Lower lobe of right lung (tissue), 2 donors: ENCODE measurements at places on chromosomes 3 and 15. TPM values are rescaled to one million over a fixed set of nuclear protein-coding genes. Genes with fewer than 3 reads are reported as not detected.

Gene SLC12A1
- total RNA-seq, result not detected

Gene DUOXA2
- not detected for total RNA-seq

Gene CCDC54
- not detected for total RNA-seq

GRCh38 chr3:16142350-16143025, 32.0 kb upstream of the GALNT15 start:
- DNase-seq, result no peak

DNA sequence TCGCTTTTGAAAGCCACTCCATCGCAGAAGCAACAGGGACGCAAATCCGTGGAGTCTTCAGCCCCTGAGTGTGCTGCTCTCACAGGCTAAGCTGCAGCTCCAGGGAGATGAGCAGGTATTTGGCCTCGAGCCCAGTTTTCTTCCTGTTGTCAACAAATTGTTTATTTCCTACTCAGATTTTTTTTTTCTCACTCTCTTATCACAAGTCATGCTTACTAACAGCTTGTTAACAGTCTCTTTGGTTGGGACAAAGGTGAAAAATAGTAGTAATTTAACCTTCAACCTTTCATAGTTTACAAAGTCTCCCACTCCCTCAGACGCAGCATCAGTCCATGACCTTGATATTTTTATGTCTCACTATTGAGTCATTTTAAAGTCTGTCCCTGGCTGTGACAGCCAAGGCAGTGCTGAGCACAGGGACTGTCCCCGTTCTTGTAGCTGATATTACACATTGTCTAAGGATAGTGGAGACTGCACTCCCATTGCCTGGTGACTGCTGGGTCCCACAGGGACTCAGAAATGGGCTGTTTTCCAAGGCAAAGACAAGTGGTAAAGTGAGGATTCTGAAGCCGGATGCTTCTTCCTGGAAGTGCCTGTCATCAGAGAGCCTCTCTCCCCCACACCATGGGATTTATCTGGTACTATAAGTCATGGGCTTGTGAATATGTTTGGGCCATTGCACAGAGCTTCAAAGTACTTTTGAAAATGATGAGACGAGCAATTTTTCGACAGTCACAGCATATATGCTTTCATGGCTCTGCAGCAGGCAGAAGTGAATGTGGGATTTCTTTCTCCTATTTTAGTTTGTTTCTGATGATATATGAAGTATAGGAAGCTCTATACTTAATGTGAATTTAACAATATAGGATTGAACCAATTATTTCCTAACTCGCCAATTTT, 59.8 kb upstream of the UNC13C start:
- DNase-seq, result no peak
